ENCODE measurements at places on chromosomes 2 and 18.
A peak's percentile ranks its signal among the peaks of the same experiment; 100 is the strongest.

GRCh38 chr2:217681791-217682190, 321.0 kb downstream of the TNS1 start:
- DNase-seq = no peak

DNA sequence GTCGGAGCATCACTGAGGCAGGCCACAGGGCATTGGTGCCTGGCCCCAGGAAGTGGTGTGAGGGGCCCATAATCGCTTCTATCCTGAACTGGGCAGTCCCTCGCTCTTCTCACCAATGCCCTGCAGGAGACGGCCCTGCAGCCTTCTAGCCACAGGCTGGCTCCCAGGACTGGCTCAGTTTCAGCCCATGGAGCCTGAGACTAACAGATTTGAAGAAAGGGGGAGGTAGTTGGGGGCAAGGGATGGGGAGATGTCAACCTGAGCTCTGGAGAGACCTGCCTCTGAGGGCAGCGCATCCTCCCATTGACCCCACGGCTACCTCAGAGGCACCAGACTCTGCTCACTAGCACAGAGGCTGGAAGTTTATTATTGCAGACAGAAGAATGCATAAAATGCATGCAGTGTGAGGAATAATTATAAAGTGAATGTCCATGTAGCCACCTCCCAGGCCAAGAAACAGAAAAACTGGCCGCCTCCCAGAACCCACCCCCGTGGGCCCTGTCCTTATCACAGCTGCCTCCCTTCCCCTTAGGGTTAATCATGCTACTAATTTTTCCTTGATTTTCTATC, 1.4 kb downstream of the TOGARAM2 start:
- no peak for DNase-seq

- no peak for DNase-seq
These were observed 1406.6 kb upstream of the ACVR2A start for GRCh38 chr2:146438246-146438645.

DNA sequence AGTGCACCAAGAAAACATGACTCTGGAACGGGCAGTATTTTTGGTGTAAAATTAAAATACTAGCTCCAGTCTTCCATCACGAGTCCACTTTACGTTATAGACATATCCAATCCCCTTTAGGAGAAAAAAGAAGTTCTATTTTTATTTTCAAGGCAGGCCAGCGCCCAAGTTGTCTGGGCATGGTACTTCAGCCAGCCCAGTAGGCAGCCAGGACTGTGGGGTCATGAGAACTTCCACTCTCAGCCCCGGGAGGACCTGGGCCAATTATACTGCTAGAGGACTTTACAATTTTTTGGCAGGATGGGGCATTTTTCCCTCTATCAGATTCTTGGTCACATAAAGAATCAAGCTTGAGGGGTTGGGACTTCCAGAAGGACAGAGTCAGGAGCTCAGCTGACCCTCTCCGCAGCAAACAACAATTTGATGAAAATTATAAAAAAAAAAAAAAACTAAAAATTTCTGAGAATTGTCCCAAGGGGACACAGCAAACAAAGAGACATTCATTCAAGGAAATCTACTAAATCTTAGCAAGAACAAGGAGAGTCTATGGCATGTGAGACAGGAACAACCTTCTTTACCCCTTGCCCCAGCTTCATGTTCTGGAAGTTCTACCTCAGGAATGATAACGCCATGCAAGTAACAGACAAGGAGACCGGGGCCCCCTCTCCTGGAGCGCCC, 37.3 kb upstream of the B3GNT2 start:
- no peak for DNase-seq

DNA sequence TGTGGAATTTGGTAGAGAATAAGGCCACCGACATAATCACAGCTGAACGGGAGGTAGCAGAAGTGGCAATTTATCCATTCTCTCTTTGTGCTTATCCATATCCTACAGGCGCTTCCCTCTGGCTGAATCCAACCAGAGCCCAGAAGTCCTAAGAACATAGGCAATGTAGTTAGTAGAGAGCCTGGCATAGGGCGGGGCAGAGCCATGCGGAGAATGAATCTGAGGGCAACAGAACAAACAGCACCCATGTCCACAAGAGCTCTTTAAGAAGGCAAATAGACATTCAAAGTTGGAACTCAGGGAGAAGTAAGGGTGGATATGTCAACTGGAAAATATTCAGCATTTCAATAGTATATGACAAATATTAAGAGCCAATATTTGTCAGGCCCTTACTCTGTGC, 305.9 kb upstream of the VWC2L start:
- DNase-seq = no peak

GRCh38 chr2:164617466-164617865, 3.8 kb downstream of the GRB14 start:
- DNase-seq = no peak

GRCh38 chr2:170189757-170190156, 11.8 kb downstream of the MYO3B start:
- no peak for DNase-seq

- no peak for DNase-seq
These were observed 11.6 kb upstream of the ACKR3 start for GRCh38 chr2:236558036-236558435.

GRCh38 chr2:42246562-42246961, 77.4 kb downstream of the EML4 start:
- DNase-seq = no peak

DNA sequence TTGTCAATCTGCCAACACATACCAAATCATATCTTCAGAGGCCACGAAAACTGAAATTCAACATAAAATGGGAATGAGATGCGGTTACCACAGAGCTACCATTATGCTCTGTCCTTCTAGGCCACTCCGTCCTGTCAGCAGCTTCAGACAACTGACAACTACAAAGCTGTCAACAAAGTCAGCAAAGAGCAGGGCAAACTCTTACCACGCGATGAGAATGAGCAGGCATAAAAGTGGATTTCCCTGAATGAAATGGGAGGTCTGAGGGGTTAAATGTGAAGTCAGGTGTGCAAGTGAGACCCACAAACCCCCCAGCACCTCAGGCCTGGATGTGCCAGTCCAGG, 130.1 kb downstream of the LNPK start:
- no peak for DNase-seq

DNA sequence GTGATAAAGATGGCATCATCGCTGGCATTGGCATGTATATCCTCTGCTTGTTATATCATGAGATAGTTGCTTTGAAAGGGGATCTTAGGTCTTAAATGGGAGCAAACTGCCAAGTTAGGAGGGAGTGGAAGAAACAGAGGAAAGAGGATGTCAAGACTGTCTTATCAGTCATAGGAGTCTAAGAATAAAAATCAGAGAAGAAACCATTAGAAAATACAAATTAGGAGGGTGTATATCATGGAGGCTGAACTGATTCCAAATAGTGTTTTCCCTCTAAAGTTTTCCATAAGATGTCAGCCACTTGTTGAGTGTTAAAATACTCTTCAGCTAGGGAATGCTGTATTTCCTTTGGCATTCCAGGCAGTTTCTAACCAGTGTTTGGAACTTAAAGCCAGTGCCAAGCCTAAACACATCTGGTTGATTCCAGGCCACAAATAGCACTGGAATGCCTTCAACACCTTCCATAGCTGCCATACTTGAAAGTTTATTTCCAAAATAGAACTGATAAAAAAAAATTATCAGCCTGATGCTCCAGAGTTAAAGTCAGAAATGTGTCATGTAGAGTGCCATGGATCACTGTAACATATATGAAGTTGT, 129.4 kb downstream of the ZEB2 start:
- DNase-seq = no peak

DNA sequence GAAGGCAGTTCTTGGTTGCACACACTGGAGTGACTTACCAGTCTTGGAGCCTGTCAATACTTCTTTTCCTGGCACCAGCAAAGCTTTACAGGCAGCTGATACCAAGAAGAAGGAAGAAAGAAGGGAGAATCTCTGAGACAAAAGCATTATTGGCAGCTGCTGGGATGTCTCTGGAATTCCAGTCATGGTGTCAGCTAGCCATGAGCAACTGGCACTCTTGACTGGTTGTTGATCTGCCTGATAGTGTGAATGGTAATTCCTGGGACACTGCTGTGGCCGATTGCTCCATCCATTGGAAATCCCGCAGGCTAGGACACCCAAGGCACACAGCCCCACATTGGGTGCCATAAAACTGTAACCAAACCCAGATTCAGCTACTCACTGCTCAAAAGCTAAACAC, 17.8 kb upstream of the SPAG16 start:
- DNase-seq = no peak

GRCh38 chr2:235685024-235685721, 191.3 kb downstream of the AGAP1 start:
- DNase-seq = no peak

DNA sequence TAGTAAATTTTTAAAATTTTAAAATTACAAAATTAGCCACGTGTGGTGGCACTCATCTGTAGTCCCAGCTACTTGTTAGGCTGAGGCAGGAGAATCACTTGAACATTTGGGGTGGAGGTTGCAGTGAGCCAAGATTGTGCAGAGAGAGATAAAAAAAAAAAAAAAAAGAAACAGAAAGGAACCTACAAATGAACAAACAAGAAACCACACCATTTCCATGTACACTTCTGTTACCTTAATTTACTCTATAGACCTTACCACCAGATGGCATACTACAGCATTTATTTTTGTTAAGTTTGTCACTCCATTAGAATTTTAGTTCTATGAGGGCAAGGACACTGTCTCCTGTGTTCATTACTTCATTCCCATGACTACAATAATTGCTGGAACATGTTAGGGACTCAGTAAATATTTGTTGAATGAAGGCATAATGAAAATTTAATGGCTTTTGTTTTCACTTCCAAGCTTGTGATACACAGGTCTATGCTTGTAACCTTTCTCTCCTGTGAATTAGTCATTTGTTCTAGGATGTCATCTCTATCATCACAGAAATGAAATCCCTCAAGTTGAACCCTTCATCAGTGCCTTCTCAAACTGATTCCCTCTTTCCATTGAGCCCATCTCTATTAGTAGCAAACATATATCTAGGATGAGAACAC, 76.0 kb downstream of the ARHGAP15 start:
- DNase-seq = no peak

DNA sequence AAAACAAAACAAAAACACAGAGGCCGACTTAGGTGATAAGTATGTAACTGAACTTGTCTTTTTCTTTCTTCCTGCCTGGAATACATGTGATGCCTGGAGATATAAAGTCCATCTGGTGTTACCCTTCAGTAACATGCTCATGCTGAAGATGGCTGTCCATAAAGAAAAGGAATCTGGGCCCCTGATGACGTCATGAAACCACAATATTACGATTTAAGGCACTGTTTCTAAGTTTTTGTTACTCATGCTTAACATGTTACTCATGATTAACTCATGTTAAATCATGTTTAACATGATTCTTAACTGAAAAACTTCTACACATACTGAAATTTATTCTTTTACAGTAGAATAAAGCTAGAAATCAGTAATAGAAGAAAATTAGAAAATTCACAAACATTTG, 49.0 kb downstream of the STRADB start:
- DNase-seq = no peak

DNA sequence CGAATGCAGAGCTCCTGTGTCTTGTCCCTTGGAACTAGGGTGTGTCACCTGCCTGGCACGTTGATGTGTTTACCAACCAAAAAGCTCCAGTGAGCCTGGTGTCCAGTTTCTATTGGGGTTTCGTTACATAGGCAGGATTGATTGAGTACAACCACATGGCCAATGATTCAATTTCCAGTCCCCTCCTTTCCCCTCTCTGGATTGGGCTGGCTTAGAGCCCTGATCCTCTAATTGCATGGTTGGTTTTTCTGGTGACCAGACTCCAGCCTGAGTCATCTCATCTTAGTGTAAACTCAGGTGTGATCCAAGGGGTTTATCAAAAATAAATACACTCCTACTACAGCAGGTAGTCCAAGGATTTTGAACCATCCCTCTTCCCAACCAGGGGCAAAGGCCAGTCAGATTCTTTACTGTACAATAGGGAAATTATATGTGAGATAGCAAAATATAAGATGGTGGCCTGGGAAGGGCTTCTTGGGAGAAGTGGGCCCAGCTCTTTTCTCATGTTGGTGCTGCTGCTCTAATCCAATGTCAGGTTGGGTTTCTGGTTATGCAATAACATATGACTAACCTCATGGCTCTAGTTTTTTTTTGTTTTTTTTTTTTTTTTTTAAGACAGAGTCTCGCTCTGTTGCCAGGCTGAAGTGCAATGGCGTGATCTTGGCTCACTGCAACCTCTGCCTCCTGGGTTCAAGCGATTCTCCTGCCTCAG, 64.7 kb upstream of the MGAT5 start:
- DNase-seq = no peak

DNA sequence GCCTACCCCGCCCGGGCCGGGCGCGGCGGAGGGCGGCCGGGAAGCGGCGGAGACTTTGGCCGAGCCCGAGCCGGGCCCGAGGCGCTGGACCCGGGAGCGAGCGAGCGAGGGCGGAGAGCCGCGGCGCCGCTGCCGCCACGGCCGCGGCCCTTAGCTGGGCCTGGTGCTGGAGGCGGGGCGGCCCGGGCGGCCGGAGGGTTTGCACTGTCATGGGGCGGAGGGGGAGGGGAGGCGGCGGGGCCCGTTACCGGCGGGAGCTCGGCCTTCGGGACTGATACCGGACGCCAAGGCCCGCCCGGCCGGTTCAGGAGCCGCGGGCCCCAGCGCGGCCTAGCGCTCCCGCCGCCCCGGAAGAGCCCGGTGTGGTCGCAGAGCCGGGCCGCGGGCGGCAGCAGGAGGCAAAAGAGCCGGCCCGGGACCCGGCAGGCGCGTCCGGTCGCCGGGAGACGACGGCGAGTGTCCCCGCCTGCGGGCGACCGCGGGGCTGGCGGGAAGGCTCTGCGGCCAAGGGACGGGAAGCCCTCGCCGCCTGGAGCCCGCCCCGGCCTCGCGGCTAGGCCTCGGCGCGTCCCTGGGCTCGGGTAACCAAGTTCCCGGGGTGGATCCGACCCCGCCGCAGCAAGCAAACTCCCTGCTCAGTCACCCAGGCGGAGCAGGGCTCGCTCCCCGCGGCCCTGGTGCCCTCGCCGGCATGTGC, 697 bp downstream of the KCMF1 start:
- peak; percentile 60 for DNase-seq

DNA sequence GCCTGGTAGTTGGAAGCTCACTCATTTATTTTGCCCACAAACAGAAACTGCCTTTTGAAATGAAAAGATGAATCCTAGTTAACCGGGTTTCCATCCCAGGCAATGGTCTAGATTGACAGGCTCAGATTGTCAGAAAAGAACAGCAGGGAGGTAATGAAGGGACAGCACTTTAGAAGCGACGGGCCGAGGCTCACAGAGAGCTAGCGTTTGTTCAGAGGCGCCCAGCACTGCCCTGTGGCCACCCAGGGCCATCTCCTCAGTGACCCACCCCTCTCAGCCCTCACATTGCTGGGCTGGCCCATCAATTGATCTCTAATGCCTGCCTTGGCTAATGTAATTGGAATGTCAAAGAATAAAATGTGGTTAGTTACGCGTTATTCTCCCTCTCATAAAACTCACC, 304.8 kb downstream of the CDCA7 start:
- no peak for DNase-seq

DNA sequence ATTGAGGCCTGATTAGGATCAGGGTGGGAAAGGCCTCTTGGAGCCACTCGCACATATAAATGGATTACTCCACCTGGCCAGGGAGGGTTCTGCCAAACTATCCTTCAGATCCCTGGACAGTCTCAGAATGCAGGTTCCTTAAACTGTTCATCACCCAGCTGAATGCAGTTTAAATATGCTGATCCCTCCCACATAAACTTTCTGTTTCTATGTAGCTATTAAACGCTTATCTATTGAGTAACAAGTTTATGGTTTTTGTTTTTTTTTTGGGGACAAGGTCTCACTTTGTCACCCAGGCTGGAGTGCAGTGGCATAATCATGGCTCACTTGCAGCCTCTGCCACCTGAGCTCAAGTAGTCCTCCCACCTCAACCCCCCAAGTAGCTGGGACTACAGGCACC, 1.9 kb downstream of the CAD start:
- DNase-seq = no peak
